ENCODE measurements at places on chromosomes 5 and 9.

DNA sequence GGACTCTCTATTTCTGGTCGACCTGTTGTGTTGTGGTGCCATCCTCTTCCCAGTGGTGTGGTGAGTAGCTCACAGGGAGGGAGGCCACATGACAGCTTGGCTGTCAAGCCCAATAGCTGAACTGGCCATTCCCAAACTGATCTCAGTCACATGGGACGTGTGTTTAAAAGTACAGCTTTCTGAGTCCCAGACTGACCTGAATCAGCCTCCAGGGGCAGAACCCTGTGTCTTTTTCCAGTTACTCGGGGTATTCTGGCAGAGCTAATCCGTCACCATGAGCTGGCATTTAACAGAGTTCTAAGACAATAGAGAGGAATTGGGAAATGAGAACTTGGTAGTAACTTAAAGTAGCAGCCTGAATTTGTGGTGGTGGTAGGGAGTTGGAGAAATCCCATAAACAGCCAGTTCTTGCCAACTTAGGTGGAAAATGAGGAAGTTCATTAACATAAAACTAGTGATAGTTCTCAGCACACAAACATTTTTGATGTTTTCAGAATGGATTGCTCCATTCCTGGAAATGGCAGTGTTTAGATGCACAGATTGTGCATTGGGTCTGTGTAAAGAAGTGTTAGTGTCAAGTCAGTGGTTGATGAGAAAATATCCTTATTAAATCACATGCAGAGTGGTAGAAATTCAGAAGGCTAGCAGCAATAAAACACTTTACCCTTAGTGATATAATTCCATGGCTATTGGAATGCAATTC is 50.9 kb downstream of the GPR107 start:
- no peak for DNase-seq

GRCh38 chr5:1532384-1532783 is 8.6 kb upstream of the LPCAT1 start:
- no peak for DNase-seq

DNA sequence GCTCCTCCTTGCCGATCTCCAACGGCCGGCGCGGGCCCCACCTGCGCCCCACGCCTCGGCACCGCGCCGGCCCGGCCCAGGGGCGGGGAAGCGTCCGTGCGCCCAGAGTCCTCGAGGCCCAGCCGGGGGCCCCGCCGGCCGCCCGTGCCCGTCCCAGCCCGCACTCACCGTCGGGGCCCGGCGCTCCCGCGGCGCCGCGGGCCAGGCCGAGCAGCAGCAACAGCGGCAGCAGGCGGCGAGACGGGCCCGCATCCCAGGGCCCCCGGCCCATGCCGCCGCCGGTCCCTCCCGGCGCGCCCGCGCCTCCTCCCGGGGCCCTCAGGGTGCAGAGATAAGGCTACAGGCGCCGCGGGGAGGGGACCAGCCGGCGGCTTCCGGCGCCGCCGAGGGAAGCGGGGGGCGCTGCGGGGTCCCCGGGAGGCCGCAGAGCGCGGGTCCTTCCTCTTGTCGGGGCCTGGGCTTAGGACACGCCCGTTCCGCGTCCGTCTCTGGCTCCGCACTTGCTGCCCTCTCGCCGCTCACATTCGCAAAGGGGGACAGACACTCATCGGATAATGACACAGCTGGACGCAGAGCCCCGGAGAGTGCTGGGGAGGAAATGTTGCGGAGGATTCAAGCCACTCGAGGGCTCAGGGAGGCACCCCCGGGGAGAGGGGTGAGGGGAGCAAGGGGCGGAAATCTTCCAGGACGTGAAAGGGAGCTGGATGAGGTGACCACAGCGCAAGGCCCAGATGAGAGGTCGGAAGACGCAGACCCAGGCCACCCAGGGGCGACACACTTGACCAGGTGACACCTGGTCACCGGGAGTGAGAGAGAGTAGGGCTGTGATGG is at the start of gene SUSD1:
TSS of gene SUSD1 (minus strand) at position 333 of the 831 bp plus-strand sequence. CDS start at position 271, 62 bp downstream.
- DNase-seq: peak; percentile 16

DNA sequence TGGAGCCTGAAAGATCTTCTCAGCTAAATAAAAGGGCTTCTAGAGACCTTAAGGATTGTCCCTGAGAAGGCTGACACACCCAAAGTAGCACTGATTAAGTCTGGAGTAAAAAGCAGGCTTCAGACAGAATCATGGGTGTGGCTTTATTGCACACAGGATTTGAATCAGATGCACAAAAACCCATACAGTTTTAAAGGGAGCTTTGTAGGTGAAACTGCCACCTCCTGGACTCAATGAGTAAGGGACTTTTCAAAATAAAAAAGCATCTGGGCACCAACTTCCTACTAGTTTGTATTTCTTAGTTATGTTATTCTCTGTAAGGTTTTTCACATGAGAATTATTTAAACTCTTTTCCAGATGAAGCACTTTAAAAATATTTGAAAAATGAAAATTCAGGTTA is 129.4 kb downstream of the EDIL3 start:
- peak; percentile 76 for DNase-seq

GRCh38 chr9:82467436-82467835 is 478.9 kb downstream of the SPATA31D1 start:
- DNase-seq: no peak

- DNase-seq: peak; percentile 88
Observed at GRCh38 chr5:126098330-126099017, 324.7 kb upstream of the GRAMD2B start.

DNA sequence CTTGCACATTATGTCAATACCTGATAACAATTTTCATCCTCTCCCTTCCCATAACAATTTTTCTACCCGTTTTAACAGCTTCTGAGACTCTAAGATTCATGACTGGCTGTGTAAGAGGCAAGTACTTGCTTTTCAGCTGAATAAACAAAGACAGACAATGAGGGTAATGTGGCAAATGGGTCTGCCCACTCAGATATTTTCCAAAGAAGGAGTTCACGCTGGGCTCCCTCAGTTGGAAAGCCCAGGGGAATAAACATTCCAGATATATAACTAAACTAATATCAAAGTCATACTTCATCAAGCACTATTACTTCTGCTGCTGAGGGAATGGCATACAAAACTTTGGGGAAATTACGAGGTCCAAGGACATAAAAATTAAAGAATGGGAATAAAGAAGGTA is 24.4 kb downstream of the MEGF9 start:
- peak; percentile 45 for DNase-seq

DNA sequence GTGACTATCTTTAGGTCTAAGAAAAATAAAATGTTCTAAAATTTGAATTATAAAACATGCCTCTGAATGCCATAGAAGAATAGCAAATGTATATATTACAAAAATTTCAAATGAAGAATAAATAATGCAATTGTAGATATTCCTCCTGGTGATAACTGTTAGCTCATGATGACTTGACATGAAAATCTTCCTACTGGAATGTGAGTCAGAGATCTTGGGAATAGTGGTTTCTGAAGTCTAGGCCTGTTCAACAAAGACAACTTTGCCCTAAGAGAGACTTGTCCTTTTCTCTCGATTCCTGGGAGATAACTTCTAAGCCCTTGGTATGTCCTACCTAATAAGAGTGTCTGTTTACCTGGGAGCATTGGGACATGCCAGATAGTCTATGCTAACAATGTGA is 746.3 kb upstream of the RIOK2 start:
- peak; percentile 28 for DNase-seq

DNA sequence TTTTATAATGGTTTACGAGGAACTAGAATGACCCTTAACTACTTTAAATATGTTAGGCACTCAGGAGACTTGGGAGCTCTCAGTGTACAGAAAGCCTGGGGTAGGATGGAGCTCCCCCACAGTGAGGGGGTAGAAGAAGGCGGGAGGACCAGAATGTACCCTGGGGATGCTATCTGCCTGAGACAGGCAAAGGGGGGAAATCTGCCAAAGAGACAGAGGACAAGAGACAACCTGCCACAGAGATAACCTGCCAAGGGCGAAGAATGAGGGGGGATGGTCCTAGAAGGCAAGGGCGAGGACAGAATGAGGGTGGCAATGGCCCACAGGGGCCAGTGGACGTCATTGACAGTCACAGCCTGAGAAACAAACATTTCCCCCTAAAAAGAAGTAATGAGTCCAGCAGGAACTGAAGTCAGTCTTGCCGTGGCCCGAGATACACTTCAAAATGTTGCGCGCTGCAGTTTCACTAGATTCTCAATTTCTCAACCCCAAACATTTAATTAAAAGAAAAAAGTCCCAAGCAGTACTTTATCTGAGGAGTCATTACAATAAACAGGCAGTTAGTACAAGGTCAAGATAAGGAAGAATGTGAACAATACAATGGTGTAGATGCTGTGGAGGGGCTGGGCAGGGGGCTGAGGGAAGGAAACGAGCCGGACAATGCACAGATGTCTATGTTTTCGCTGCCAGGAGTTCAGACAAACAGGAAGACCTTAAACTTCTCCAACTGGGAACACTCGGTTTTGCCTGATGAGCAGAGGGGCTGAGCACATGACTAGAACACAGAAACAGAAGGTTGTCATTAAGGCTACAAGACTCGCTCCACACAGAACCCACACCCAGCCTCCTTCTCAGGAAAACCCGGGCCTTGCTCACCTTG is 125.0 kb downstream of the LHFPL2 start:
- DNase-seq: no peak

- DNase-seq: no peak
Observed at GRCh38 chr9:87760529-87760928, 34.6 kb downstream of the CTSL start.

- DNase-seq: peak; percentile 88
Observed at GRCh38 chr9:36036780-36037548, at the start of gene RECK. Gene RECK (plus strand): TSS chr9:36036913. CDS start chr9:36036999, 86 bp downstream.

DNA sequence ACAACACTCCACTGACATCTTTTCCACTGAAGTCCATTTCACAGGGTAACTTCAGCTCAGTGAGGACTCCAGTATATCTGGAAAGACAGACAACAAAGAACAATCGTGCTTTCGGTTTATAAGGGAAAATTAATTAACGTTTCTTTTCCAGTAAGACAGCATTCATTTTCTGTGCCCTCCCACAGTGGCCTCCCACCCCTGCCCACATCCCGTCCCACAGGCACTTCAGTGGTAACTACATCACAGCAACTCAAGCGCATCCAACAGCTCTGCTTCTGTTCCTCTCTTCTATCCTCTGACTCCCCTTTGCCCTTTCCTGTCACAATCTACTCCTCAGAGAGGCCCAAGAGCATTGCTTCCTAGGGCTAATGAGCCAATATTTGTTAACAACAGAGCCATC is 40.3 kb downstream of the GLDC start:
- DNase-seq: no peak

DNA sequence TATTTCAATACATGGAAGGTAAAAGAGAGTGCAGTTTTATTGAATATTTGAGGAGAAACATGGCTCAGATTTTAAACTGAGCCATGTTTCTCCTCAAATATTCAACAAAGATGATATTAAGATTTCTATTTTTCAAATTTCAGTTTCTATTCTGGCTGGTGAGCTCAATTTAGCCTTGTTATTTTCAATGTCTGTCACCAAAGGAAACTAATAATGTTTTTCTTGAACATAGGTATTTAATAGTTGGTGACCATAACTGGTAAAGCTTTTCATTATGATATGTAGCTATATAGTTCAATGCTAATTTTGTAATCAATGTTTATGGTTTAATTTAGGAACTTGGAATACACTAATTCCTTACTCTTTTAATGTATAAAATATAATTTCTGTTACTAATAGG is 177.4 kb downstream of the FER start:
- DNase-seq: no peak

DNA sequence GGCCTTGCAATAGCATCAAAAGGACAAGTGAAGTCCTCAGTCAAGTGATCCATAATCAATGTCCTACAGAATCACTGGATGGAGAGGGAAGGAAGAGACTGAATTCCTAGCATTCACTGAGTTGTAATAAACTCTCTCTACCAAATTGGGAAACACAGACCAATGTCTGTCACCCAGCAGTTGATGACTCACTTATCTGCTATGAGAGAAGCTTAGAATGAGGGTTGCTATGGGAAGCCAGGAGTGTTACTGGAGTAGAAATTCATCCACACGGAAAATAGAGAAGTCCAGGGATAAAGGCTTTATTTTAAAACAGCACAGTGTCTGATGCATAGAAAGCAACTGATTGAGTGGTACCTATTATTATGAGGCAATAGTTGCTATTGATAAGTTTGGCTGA is 407.4 kb downstream of the BRINP1 start:
- peak; percentile 92 for DNase-seq

DNA sequence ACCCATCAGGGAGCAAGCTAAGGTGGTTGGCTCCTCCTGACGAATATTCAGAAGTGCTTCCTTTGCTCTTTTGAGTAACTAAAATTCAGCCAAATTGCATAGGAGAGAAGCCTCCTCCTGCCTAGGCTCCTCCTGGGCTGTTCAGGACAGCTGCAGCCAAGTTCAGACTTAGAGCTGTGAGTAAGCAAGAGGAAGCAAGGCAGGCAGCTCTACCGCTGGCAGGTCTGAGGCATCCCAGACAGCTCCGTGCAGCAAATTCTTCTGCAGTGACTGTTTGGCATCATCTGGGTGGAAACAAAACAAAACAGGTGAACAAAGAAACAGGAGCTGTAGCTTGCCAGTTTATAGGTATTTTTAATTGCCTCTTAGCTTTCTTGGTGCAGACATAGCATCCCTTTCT is 421.0 kb downstream of the GADD45G start:
- DNase-seq: peak; percentile 43

GRCh38 chr9:134770972-134771971 is 109.3 kb upstream of the FCN2 start:
- no peak for DNase-seq

DNA sequence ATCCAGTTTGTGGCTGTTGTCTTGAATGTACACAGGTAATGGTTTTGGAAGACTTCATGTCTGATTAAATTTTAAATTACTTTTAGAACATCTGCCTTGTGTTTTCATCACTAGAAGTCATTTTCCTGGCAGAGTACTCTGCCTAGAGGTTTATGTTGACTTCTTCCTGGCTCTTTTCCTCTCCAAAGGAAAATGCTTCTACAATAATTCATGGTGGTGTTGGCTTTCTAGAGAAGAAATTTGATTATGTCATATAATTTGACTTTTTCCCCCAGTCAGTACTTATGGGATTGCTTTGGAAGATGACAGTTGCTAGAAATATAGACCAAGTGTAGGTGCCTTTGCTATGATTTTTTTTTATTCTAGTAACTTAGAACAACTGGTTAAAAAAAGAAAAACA is 46.8 kb downstream of the F2RL2 start:
- DNase-seq: no peak

GRCh38 chr5:76388236-76388635 is 14.8 kb upstream of the IQGAP2 start:
- no peak for DNase-seq

DNA sequence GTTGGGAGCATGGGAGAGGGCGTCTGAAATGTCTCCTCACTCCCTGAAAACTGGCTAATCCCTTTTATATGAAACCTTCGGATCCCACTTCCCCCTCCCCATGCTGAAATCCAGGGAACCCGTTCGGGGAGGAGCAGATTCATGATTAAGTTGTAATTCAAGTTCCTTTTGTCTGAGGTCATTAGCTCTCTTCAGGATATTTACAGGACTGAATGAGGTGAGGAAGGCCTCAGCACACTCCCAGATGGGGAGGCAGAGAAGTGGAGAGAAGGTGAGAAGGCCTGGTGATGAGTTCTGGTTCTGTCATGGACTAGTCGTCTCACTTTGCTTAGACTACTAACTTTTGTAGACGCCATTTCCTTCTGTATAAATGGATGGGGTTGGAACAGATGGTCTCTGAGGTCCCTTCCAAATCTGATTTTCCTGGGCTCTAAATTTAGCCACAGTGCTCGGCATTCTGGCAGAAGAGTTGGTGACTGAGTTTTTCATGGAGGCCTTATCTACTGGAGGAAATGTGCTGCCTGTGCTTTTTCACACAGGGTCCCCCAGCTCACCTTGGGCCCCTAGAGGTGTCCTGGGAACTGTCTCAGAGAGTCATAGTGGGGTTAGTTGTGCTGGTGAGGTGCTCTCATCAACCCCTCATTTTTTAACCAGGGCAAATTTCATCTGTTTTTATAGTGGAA is 62.3 kb downstream of the PRDM6 start:
- DNase-seq: no peak

Measured in fibroblast of upper back skin (primary cell).